ENCODE measurements at places on chromosomes 3 and 15. TPM values are rescaled to one million over a fixed set of nuclear protein-coding genes. Genes with fewer than 3 reads are reported as not detected.

UROC1 gene
- 0.14 TPM for total RNA-seq

FAM43A gene
- total RNA-seq, result 8.9 TPM

GRCh38 chr3:187323091-187323490 is 31.6 kb upstream of the MASP1 start:
- DNase-seq, result no peak

DNA sequence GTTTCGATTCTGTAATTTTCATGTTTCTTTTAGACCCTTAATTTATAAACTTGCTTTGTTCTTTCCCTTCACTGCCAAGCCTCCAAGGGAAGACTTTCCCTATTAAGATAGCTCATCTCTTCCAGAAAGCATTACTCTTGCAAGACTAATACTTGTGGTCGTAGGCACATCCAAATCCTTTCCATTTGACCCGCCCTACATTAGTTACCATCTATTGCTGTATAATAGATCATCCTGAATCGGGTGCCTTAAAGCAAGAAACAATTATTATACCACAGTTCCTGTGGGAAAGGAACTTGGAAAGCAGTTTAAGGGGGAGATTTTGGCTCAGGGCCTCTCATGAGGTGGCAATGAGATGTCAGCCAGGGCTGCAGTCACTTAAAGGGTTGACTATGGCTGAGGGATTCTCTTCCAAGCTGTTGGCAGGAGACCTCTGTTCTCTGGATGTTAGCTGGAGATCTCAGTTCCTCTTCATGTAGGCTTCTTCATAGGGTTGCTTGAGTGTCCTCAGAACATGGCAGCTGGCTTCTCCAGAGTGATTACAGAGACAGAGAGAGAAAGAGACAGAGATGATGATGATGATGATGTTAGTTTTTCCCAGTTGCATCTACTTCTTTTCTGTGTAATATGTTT is 570.4 kb upstream of the TGFBR2 start:
- no peak for DNase-seq

GRCh38 chr3:130276203-130276803 is 69.2 kb upstream of the COL6A5 start:
- DNase-seq, result no peak

- no peak for DNase-seq
These were observed 209.5 kb upstream of the LRRN1 start for GRCh38 chr3:3589715-3590130.

DNA sequence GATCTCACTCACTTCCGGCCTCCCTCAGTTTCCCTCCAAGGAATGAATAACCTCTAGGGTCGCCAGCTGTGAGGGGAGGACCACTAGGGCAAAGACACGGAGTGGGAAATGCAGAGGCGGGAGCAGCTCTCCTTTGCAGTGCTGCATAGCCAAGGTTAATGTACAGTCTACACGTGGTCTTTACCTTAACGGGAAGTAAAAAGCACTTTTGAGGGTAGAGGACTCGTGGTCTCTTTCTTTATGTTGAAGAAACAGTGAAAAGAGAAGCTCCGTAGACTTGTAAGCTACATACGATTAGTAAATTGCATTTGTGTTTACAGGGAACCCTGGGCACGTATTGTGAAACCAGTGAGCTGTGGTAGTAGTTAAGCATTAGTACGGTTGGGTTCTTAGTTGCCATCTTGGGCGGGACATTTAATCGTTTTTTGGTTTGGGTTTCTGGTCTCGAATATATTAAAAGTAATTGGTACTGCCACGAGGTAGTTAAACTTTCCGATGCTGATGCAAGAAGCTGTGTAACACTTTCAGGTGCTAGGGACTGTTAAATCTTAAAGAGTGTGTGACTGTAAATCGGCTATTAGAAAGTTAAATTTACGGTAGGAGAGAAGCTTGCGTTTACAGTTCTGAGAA is 828 bp downstream of the U2SURP start:
- no peak for DNase-seq

DNA sequence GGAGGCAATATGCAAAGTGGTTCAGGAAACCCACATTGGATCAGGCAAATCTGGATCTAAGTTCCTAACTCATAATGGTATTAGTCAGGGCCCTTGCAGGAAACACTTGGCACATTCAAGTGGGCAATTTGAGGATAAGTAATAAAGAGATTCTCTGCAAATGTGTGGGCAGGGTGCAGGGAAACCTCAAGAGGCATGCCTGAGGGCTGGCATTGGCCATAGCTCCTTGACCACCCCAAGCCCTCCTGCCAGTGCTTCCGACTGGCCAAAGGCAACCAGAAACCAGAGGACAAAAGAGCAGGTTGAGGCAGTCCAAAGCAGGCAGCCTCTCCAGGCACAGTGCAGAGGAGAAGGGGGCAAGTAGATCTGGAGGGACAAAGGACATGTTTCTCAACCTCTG is 130.8 kb upstream of the SNTN start:
- DNase-seq, result no peak

BCL2A1 gene
- total RNA-seq, result 1.9 TPM

DNA sequence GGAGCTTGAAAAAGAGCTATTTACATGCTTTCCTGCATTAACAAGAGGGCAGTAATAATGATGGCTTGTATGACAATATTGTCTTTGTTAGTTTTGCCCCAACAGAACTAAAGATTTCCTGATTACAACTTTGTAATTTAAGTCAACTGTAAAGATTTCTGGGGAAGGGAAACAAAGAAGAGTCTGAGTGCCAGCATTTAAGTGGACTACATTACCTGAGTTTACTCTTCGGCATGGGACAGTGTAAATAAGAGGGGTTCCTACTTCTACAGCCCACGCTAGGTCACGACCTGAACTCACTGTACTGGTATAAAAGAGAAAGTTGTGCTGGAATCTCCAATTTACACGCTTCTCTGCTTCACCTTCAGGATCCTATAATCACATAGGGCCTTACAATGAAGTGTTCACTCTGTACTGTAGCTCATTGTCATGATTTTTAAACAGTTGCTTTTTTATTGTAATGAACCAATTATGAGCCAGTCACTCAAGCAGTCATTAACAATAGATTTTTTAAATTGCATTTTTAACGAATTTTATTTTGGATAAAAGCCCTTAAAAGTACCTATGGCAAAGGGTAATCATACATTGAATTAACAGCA is 39.6 kb downstream of the DPH6 start:
- DNase-seq, result no peak

All from mucosa of gallbladder (tissue), 1 donor.